Activated T-helper 1 cell treated with anti-CD3 and anti-CD28 coated beads, Interleukin-2, amount 50 U/mL, for 16 hours (primary cell): ENCODE measurements at places on chromosomes 3 and 15.

GRCh38 chr3:124032311-124032880 is 40.5 kb upstream of the ROPN1 start:
- no peak for DNase-seq

DNA sequence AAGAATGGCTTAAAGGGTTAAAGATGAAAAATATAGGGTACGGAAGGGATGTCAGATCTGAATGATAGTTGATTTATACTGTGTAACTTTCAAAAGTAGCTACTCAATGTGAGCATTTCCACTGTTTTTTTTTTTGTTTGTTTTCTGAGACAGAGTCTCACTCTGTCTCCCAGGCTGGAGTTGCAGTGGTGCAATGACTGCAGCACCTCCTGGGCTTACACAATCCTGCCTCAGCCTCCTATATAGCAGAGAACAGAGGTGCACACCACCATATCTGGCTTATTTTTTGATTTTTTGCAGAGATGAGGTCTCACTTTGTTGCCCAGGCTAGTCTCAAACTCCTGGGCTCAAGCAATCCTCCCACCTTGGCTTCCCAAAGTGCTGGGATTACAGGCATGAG is 9.9 kb upstream of the PXK start:
- DNase-seq = no peak

DNA sequence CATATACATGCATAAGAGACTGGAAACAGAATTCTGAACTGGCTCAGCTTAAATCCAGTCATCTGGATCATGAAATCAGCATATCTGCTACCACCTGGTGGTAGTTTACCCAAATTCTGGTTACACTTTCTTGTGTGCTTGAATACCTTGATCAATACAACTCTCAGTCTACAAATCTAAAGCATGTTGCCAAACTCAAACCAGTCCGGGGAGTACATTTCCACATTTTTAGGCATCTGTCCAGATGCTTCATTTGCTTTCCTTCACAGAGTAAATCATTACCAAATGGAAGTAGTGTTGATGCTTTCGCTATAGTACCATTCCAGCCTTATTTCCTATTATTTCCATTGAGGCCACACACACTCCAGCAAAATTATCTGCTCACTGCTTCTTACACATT is 126.4 kb downstream of the P2RY1 start:
- DNase-seq = no peak

GRCh38 chr3:4340411-4341335 is 37.5 kb downstream of the SETMAR start:
- DNase-seq = no peak

GRCh38 chr3:149881879-149882278 is 68.9 kb downstream of the RNF13 start:
- no peak for DNase-seq
